ENCODE measurements at places on chromosomes 4 and X.

DNA sequence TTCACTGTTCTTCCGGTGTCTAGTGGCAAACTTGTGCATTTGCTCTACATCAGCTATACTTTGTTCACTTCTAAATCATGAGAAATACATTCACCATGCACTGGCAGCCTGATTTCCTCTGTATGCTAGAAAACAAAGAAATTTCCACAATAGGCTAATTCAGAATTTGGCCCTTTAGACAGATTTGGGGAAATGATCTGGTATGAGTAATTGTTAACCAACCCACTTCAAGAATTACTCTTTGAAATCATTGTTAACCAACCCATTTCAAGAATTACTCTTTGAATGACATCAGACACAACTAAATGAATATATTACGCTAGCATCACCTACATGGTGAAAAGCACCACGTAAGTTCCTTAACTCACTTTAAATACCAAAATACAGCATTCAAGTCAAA, 14.6 kb downstream of the APBB2 start:
- DNase-seq = no peak

GRCh38 chrX:48530736-48531135, 8.8 kb upstream of the TBC1D25 start:
- DNase-seq = no peak

GRCh38 chrX:68675571-68675970, 28.1 kb downstream of the STARD8 start:
- no peak for DNase-seq

DNA sequence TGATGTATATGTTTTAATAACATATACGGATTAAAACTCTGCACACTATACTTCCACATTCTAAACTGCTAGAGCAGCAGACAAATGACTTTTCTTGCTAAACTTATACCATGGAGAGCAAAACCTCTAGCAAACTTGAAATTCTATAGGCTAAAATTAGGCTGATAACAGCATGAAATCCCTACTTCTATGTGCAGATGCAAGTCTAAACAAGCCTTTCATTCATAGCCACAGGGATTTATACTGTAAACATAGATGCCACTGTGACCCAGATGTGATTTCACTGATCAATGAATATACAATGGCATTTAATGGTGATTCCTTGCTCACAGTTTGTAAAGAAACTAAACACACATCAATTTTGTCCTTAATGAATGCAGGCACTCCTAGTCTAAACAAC, 151.0 kb downstream of the ANTXR2 start:
- no peak for DNase-seq

GRCh38 chr4:73862322-73862721, 6.9 kb upstream of the CXCL1 start:
- no peak for DNase-seq

GRCh38 chr4:26729547-26729946, 131.1 kb upstream of the STIM2 start:
- no peak for DNase-seq

DNA sequence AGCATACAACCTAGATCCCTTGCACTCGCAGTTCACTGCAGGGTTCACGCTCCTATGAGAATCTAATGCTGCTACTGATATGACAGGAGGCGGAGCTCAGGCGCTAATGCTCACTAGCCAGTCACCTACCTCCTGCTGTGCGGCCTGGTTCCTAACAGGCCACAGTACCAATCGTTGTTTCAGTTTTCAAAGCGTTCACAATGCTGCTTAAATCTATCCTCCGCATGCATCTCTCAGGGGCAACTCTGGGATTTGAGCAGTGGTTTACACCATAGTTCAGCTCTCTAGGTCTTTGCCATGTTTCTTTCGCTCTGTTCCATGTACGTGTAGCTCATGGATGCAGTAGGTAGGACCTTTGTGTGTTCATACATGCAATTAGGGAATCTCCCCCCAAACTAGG, 47.2 kb downstream of the CLOCK start:
- no peak for DNase-seq

GRCh38 chrX:1686642-1687041, 71.8 kb downstream of the ASMT start:
- DNase-seq = no peak
